ENCODE measurements at places on chromosomes 1 and 21.

DNA sequence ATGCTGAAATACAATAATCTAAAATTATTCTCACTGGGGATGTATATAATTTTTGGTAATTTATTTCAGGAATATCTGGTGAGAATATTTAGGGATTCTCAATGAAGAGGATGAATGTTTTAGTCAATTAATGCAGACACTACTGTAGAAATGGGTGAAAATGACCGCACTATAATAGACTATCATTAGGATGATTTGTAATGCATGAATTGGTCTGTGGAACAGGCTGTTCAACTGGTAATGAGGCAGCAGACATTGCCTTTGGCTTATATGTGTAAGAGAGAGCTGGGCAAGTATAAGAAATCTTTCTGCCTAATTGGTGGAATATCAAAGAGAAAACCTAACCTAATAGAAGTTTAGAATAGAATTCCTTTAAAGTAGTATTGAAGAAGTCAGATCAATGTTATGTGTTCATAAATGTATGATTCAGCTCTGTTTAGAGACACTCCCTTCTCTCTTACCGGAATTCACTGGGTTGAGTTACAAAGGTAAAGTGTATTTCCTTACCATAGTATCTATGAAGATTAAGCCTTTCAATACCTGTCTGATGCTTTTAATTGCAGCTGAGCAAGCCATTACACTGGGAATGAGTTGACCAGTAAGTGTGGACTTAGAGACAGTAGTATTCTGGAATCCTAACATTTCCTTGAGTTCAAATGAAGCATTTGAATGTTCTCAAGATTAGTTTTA is 274.5 kb downstream of the S1PR1 start:
- DNase-seq, result no peak

GRCh38 chr1:30474818-30475200 is 248.6 kb downstream of the MATN1 start:
- no peak for DNase-seq

GRCh38 chr1:147630022-147630421 is 40.3 kb downstream of the ACP6 start:
- no peak for DNase-seq

DNA sequence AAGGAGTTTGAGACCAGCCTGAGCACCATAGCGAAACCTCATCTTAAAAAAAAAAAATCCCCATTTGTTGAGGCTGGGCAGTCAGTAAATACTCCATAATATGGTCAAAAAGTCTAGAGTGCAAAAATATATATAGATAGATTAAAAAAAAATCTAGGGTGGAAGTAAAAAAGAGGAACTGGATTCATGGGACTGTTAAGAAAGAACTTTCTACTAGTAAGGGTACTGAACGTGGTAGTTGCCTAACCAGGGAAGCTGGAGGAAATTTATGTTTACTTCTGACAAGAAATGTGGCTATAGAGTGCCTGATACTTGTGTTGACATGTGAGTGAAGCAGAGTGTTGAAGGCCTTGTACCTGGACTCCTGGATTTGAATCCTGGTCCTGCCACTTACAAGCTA is 265.9 kb upstream of the FAM78B start:
- DNase-seq, result no peak

- no peak for DNase-seq
Observed at GRCh38 chr1:29415156-29415830, 179.0 kb downstream of the PTPRU start.

DNA sequence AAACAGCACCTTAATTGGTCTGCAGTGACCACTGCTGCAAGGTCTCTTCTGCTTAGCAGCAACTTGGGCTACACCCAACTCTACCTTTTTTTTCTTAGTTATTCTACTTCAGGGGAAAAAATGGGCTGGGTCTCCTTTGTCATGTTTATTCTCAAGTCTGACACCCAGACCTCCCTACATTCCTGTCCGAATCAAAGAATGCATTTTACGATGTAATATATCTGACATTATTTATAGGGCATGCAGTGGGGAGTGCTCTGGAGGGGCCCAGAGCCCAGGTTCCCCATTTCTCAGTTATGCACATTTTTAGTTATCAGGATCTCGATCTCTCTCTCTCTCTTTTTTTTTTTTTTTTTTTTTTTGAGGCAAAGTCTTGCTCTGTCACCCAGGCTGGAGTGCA is 50.5 kb downstream of the OPTC start:
- DNase-seq, result no peak

DNA sequence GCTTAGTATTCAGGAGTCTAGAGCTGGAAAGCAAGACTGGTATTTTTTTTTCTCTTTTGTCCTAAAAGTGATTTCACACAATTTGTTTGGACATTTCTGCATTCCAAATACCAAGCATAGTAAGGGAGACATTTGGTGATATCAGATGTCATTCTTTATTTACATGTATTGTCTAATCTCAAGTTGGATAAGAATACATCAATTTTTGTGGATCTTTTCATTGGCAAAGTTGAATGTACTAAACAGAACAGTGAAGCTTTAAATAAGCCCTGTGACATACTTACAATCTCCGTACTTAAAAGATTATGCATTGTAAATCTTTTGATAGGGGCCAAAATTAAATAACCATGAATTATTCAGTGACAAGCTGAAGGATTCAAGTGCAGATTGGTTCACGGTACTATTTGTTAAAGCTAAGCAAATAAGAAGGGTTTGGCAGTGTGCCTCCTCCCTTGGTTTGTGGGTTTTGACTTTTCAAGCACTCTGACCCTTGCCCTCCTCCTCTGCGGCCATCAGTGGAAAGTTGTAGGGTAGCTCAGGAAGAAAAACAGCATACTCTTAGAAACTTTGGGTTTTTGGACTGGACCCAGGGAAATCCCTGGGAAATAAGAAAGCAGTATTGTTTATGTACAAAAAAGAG is 663.7 kb downstream of the ADGRL2 start:
- DNase-seq, result no peak

GRCh38 chr1:42931108-42931539 is 27.5 kb downstream of the SLC2A1 start:
- peak; percentile 53 for DNase-seq

DNA sequence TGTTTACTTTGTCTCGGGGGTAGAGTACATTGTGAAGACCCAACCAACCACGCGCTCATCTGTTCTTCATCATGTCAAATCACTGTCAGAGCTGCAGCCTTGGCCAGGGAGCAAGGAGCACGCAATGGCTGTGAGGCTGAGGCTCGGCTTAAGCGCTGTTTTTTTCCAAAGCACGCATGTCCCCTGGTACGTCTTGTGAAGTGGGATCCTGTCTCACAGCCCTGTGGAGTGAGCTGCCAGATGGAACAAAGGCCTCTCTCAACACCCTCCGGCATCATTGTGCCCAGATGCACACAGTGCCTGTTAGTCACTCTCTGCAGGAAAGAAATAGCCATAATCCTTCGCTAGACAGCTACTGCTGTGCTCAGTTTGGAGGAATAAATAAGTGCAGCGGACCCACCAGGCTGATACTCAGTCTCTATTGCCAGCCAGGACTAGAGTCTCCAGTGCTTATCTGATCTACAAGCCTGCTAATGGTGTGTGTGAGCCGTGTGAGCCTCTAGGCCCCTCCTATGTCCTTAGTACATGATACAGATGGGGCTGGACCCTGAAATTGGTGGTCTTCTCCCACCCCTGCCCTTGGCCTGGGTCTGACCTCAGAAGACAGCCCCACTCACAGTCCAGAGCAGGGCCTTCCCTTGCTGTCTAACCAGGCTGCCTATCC is 91.3 kb upstream of the COA6 start:
- DNase-seq, result no peak

DNA sequence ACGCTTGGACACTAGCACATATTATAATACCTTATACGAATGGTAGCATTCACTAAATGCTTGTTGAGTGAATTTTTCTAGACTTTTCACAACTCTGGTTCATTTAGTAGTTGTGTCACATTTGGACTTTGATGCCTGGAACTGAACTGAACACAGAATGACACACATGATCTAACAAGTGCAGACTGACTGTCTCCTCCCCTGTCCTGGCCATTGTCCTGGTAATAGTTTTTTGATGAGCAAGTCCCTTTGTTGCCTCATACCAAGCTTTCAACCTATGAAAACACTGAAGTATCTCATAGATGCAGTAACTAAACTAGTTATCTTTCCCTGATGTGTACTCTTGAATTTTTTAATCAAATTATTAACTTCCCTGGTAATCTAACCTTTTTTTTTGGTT is 66.4 kb downstream of the LRRC8D start:
- no peak for DNase-seq

Measured in endothelial cell (in vitro differentiated cells).